Stimulated activated naive CD4-positive, alpha-beta T cell (primary cell): ENCODE measurements at places on chromosomes 1 and 21.

- no peak for DNase-seq
Observed at GRCh38 chr1:202171292-202172014, 11.1 kb upstream of the PTPN7 start.

DNA sequence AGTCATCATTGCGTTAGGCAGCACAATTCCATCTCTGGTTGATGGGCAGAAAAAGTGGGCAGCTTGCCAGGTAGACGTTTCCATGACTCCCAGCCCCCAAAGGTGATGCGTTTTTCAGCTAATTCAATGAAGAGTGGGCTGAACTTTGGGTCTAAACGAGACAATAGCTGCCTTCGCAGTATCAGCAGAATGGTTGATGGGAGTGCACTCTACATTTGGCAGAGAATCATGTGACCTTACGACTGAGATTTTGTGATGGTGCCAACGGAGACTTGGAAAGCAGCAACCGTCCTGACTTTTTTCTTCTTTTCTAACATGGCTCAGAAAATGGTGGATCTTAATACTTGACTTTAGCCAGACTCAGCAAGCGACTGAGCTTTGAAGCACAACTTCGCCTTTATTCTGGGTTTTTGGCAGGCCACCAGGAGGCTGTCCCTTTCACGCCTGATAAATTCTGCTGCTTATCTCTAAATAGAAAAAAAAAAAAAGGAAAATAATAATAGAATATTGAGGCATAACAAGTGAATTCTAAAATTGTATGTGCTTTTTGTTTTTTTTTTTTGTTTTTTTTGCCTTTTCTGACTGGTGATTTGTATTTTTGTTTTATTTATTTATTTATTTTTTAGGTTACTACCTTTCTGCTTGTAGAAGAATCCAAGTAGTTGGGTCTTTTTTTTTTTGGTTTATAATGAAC lies 804.8 kb downstream of the USP25 start:
- DNase-seq, result no peak

GRCh38 chr1:162928141-162928540 lies 67.2 kb upstream of the CCDC190 start:
- DNase-seq, result no peak

- DNase-seq, result no peak
Observed at GRCh38 chr1:119582801-119583200, 65.3 kb downstream of the ZNF697 start.

GRCh38 chr1:61337441-61337951 lies 255.1 kb downstream of the NFIA start:
- no peak for DNase-seq

- DNase-seq, result no peak
Observed at GRCh38 chr1:83761167-83762038, 237.5 kb downstream of the TTLL7 start.

DNA sequence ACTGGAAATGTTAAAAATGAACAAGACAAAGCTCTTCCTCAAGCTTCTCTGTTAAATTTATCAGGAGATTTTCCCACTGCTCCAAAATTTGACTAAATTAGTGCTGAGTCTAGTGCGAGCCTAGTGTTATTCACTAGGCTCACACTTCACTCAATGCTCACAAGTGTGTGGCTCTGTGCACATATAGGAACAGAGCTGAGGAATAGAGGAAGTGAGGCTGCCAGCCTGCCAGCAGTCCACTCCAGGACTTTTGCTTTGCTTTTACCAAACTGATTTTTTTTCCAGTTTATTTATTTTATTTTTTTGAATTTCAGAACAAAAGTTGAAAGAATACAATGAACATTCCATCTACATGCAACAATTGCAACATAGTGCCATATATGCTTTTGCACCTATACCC lies 87.2 kb downstream of the VAV3 start:
- DNase-seq, result no peak

GRCh38 chr1:58497499-58497898 lies 49.0 kb downstream of the OMA1 start:
- no peak for DNase-seq

DNA sequence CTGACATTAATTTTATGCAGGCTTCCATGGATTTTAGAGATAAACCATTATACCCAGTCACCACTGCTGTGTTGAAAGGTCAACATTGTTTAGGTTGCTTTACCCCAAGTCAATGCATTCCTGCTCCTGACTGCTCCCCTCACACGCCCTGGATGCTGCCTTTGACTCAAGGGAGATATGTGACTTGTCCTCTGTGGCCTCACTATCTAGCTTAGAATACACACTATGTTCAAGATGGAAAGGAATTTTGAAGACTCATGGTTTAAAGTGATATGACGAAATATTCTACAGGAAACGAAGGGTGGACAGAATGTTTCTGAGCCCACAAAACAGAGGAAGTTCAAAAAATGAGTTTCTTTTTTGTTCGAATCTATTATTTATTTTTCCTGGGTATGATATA lies 170.4 kb upstream of the NR5A2 start:
- DNase-seq, result no peak

GRCh38 chr1:5659606-5660005 lies 332.6 kb downstream of the NPHP4 start:
- no peak for DNase-seq

DNA sequence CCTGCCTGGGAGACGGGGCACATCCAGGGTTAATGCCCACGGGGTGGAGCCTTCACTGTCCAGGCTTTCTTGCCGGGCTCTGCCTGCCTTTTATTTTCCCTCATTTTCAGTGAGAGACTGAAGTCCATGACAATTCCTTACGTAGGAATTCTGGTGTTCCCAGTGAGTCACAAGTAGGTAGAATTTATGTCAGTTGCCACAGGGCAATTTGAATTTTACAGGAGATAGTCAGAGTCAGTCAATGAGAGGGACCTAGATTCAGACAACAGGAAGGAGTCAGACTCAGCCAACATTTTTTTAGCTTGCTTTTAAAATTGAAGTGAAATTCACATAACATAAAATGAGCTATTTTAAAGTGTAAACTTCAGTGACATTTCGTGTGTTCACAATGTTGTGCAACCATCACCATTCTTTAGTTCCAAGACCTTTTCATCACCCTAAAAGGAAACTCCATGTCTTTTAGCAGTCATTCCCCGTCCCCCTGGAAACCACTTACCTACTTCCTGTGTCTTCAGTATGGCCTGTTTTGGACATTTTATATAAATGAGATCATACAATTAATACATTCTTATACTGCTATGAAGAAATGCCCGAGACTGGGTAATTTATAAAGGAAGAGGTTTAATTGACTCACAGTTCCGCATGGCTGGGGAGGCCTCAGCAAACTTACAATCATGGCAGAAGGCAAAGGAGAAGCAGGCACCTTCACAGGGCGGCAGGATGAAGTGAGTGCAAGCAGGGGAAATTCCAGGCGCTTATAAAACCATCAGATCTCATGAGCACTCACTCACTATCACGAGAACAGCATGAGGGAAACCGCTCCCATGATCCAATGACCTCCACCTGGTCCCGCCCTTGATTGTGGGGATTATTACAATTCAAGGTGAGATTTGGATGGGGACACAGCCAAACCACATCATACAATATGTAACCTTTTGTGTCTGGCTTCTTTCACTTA lies 14.6 kb downstream of the AJAP1 start:
- no peak for DNase-seq

DNA sequence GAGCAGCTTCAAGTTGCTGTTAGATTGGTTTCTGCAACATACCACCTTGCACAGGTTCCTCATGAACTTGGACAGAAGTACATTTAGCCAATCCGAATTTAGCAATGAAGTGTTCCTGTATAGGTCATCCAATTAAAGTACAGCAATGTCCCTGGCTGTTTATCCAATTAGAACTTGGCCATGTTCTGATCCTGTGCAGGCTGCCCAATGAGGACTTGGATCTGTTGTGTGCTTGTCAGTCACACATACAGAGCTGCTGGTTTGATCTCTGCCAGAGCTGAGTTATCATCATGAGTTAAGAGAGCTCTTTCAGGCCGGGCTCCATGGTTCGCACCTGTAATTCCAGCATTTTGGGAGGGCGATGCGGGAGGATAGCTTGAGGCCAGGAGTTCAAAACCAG lies 22.0 kb upstream of the IFNLR1 start:
- no peak for DNase-seq

DNA sequence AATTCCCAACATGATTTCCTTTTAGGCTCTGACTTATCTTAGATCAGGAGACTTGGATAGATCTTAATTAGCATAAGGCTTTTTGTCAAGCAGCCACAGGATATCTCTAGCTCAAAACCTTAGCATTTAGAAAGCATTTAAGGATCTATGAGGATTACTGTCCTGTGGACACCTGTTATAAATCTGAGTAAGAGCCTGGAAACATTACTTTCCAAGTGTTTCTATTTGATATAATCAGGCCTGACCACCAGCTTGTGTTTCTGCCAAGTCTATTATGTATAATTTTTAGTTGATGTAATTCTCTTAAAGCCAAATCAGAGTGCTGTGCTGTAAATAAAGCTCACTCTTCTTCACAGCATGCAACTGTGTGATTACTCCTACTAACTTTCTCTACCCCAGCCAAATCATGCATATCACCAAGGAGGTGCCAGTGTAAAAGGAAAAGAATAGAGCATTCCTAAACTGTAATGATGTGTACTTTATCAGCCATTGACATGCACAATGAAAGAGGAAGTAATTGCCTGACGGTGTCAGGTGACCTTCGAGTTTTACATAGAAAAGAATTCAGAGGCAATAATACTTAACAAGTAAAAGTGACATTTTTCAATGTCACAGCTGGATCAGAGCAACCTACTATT lies 309.9 kb upstream of the PRMT6 start:
- DNase-seq, result no peak

GRCh38 chr1:196877964-196878363 lies 9.9 kb upstream of the CFHR4 start:
- no peak for DNase-seq

- DNase-seq, result no peak
Observed at GRCh38 chr1:159663552-159663951, 50.8 kb downstream of the CRP start.

- DNase-seq, result no peak
Observed at GRCh38 chr1:161915051-161915503, 108.6 kb downstream of the OLFML2B start.

GRCh38 chr1:45531873-45532272 lies 10.2 kb upstream of the PRDX1 start:
- DNase-seq, result no peak

DNA sequence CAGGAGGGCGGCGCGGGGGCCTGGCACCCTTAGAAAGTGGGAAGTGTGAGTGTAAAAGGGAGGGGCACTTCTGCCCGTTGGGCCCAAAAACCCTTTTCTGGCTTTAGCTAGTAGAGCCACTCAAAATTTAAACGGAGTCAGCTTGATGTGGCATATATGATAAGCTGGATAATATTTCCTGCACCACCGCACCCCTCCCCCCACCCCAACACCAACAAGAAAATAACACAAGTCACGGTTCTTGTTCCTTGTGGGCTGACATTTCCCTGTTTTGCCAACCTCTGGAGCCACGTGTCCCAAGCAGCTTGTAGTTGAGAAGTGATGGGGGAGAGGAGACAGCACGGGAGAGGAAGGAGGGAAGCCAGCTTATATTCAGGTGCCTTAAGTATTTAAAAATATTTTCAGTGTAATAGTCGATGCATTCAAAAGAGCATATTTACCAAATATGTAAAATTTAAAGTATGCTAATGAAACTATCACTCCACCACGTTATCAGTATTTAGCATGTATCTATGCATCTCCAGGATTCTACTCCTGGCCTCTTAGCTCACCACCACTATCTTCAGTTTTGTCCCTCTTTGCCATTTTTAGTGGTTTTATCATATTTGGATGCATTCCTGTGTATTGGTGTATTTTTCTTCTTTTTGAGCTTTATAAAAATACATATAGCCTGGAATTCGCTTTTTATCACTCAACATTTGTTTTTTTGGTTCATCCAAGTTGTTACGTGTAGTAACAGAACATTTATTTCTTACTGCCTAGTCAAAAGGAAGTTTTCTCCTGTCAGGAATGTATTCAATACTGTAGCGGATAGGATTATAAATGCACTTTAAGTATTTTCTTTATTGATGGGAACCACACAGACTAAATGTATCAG lies 773 bp upstream of the DDX59 start:
- no peak for DNase-seq

DNA sequence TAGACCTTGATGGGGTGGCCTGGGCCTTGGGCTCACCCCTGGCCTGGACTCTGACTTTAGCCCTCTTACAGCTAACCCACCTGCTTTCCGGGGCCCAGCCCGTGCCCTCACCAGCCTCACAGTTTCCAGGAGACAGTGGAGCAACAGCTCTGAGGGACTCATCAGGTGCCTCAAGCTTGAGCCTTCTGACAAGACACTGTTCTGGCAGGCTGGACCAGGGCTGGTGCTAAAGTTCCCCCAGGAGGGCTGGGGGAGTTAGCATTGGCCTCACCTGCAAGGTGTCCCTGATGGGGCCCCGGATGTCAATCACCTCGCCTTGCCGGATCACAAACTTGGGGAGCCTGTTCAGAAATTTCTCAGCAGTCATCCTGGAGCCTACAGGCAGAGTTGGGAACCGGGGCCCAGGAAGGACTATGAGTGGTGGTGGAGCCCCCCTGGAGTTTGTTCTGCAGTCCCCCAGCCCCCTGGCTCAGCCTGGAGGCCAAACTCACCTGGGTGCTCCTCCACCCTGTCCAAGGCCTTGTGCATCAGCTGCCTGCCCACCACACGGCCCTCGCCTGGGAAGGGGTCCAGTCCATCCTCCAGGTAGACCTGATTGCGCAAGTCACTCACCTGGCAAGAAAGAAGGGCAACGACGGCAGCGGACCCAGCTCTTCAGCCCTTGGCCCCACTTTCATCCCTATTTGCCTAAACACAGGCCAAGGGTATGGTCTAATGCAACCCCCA lies 4.1 kb downstream of the SH3BGRL3 start:
- DNase-seq, result no peak

DNA sequence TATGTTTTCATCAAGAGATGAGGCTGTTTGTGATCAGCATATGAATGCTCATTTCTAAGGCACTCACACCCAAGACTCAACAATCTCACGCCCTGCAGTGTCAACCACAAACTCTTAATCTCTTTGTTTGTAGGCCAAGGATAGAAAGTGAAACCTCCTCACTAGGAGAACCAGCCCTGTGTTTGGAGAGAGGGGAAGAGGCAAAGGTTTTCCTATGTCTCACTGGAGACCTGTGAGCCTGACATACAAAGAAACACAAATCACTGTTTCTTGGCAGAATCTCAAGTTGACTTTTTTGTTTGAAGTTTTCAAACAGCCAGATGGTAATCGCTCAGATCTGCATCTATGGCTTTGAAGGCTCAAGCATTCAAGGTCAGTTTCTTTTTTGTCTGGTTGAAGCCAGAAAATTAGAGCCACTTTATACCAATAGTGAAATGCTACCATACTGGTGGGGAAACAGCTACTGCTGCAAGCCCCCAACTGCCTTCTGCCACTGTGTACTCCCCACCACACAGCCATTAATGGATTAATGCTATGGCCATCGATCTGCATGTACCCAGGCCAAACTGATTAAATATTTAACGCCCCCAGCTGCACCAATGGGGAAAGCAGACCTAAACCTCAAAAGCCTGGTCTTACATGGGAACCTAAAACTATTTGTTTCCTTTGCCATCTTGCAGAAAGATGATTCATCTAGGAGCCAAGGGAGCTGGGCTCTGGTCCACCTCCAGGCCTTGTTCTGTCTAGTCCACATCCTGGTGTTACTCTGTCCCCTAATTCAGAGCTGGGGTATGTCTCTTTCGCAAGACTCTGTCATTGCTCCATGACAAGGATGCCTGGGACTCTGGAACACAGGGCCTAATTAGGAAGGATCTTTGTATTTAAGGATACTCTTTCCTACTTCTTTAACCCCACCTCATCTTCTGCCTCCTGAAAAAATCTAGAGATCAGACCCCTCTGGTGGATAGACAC lies 16.3 kb downstream of the PDZK1 start:
- DNase-seq, result no peak
